ENCODE measurements at places on chromosomes 4 and X.

DNA sequence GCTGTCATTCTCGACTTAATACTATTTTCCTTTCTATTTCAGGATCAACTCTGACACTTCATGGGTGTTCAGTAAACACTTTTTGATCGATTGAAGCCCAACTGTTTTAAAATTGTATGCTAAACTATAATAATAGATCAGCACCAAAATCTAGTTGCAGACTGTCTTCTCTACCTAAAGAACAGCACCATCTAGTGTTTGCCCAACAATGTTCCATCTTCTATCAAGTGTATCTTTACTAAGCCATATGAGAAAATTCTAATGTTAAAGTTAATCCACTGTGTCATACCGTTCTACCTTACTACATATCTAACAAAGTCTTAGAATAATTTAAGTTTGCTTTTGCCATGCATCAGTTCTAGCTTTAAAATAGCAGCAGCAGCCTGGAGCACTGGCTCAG lies 113.0 kb upstream of the PRDX4 start:
- DNase-seq, result peak; percentile 7

- no peak for DNase-seq
Measured at GRCh38 chrX:2447484-2447883, 53.3 kb downstream of the DHRSX start.

DNA sequence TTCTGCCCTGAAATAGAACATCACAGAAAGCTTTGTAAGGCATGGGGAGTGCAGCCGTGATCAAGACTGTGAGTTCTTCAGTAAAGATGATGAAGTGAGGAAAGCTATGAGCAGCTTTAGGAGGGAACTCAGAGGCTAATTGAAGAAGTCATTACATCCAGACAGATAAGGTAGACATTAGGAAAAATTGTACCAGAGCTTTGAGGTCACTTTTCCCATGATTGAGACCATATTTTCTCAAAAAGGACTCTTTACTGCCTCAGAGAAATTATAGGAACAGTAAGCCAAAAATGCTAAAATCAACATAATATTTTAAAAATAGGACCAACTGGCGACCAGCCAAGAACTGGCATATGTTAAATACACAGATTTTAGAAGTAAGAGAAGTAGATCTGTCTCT lies 11.2 kb downstream of the CHST7 start:
- no peak for DNase-seq

- no peak for DNase-seq
Measured at GRCh38 chr4:45410701-45411210, 684.4 kb upstream of the GNPDA2 start.

- peak; percentile 66 for DNase-seq
Measured at GRCh38 chr4:113958766-113959538, 20.5 kb downstream of the ARSJ start.

- DNase-seq, result no peak
Measured at GRCh38 chr4:94889523-94889922, 131.8 kb downstream of the BMPR1B start.

- no peak for DNase-seq
Measured at GRCh38 chr4:11069083-11069482, 359.6 kb downstream of the HS3ST1 start.

GRCh38 chr4:132592340-132592739 lies 556.8 kb upstream of the PCDH10 start:
- DNase-seq, result no peak

Measured in brain microvascular endothelial cell (primary cell).